Transverse colon (tissue), 4 donors: ENCODE measurements at places on chromosomes 5 and 9. TPM values are rescaled to one million over a fixed set of nuclear protein-coding genes. Genes with fewer than 3 reads are reported as not detected.

The WHRN gene
- total RNA-seq: 5.4 TPM

The SHC3 gene
- total RNA-seq: 4.8 TPM

The NIPBL gene
- 55.8 TPM for total RNA-seq

The NEURL1B gene
- total RNA-seq: 168 TPM

The SLIT3 gene
- 11.6 TPM for total RNA-seq

The SLCO6A1 gene
- total RNA-seq: not detected

The PTGES gene
- total RNA-seq: 0.80 TPM

The LHX2 gene
- not detected for total RNA-seq

GRCh38 chr5:154302161-154302560 lies 111.6 kb downstream of the GALNT10 start:
- H3K27ac ChIP-seq: no peak overlapping the region
- no peak for DNase-seq
- H3K27me3 ChIP-seq: no peaks in the 10 kb centered on the region
- peaks cover 6% of the 10 kb centered on the region for H3K4me1 ChIP-seq
- no peak overlapping the region for H3K4me3 ChIP-seq
- H3K36me3 ChIP-seq: no peaks in the 10 kb centered on the region

- H3K27me3 ChIP-seq: no peaks in the 10 kb centered on the region
- H3K4me1 ChIP-seq: peaks cover 44% of the 10 kb centered on the region
- no peaks in the 10 kb centered on the region for H3K36me3 ChIP-seq
- no peak overlapping the region for H3K4me3 ChIP-seq
Measured at GRCh38 chr5:177367981-177368868, 10.5 kb downstream of the RGS14 start.

- H3K27ac ChIP-seq: no peak overlapping the region
- H3K4me3 ChIP-seq: no peak overlapping the region
- H3K27me3 ChIP-seq: no peaks in the 10 kb centered on the region
- no peaks in the 10 kb centered on the region for H3K4me1 ChIP-seq
- H3K36me3 ChIP-seq: no peaks in the 10 kb centered on the region
Measured at GRCh38 chr5:74664551-74664950, 20.5 kb upstream of the HEXB start.

DNA sequence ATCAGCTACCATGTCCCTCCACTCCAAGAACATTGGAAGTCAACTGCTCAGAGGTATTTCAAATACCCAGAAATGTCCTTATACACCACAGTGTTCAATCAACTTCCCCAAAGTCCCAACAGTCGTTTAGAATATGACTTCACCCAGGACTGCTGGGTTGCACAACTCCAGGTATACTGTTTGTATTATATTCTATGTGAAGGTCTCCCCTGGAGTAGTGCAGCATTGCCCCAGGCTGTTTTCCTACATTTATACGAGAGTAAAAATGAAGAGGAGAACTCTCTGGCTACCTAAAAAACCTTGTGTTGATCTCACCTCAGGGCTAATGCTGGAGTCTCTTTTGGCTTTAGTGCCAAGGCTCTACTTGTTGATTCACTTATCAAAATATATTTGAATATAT lies 183.6 kb upstream of the MAP3K1 start:
- DNase-seq: no peak
- no peaks in the 10 kb centered on the region for H3K36me3 ChIP-seq
- H3K4me3 ChIP-seq: no peak overlapping the region

- no peaks in the 10 kb centered on the region for H3K27me3 ChIP-seq
- no peaks in the 10 kb centered on the region for H3K4me1 ChIP-seq
- no peak overlapping the region for H3K4me3 ChIP-seq
- DNase-seq: no peak
- H3K27ac ChIP-seq: no peak overlapping the region
Measured at GRCh38 chr5:134494780-134495179, 30.7 kb upstream of the JADE2 start.

DNA sequence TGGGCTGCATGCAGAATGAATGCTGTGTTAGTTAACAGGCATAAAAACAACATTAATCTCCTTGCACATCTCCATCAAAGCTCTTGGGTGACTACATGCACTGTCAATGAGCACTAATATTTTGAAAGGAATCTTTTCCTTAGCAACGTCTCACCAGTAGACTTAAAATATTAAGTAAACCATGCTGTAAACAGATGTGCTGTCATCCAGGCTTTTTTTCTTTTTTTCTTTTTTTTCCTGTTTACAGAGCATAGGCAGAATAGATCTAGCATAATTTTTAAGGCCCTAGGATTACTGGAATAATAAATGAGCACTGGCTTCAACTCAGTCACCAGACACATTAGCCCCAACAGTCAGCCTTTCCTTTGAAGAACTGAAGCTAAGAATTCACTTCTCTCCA lies 36.3 kb downstream of the UBQLN1 start:
- H3K4me3 ChIP-seq: no peak overlapping the region
- H3K27me3 ChIP-seq: no peaks in the 10 kb centered on the region

DNA sequence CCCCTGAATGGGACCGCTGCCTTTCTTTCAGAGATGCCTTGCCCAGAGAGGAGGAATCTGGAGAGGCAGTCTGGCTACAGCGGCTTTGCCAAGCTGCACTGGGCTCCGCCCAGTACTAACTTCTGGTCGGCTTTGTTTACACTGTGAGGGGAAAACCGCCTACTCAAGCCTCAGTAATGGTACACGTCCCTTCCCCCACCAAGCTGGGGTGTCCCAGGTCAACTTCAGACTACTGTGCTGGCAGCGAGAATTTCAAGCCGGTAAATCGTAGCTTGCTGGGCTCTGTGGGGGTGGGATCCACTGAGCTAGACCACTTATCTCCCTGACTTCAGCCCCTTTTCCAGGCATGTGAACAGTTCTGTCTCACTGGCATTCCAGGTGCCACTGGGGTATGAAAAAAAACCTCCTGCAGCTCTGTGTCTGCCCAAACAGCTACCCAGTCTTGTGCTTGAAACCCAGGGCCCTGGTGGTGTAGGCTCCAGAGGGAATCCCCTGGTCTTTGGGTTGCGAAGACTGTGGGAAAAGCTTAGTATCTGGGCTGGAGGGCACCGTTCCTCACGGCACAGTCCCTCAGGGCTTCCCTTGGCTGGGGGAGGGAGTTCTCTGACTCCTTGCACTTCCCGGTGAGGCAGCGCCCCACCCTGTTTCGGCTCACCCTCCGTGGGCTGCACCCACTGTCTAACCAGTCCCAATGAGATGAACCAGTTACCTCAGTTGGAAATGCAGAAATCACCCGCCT lies 171.2 kb downstream of the CWC27 start:
- no peak overlapping the region for H3K27ac ChIP-seq
- H3K4me1 ChIP-seq: peaks cover 9% of the 10 kb centered on the region
- H3K27me3 ChIP-seq: no peaks in the 10 kb centered on the region
- peak; percentile 16 for DNase-seq
- no peak overlapping the region for H3K4me3 ChIP-seq

DNA sequence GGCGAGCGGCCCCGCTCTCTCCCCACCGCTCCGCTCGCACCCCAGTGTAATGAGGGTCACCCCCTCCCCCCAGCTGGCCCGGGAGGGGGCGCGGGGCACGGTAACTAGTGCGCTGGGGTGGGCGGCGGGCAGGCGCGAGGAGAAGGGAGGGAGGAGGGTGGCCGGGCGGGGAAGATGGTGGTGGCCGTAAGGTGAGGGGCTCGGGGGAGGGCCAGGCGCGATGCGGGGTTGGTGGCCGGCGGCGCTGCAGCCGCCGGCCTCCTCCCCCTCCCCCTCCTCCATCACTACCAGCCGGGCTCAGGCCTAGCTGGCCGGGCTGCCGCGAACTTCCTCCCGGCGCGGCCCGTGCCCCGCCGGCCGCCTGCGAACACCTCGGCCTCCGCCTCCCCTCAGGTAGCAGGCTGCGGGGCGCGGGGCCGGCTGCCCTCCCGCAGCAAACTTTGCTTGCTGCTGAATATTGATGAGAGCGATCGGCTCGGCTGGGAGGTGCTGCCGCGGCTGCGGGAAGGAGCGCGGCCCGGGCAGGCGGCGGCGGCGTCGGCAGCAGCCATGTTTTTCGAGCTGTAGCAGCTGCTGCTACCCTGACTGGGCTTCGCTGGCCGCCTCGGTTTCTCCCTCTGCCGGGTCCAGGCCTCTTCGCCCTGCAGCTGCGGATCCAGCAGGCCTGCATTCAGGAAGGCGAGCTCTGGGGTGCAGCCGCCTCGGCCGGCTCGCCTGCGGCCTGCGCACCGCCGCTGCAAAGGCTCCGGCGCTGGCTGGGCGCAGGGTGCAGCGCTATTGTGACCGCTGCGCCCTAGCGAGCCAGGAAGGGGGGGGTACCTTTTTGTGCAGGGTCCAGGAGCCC lies 502 bp downstream of the NSD1 start:
- peak; percentile 55 for DNase-seq
- no peaks in the 10 kb centered on the region for H3K36me3 ChIP-seq
- no peaks in the 10 kb centered on the region for H3K27me3 ChIP-seq
- peak overlapping the region; percentile 69 for H3K4me3 ChIP-seq

GRCh38 chr5:141692533-141692888 lies 10.5 kb upstream of the ARAP3 start:
- peak overlapping the region; percentile 32 for H3K4me3 ChIP-seq
- H3K27ac ChIP-seq: no peak overlapping the region
- DNase-seq: no peak
- peaks cover under 1% of the 10 kb centered on the region for H3K27me3 ChIP-seq

- no peak for DNase-seq
- no peaks in the 10 kb centered on the region for H3K4me1 ChIP-seq
- H3K36me3 ChIP-seq: no peaks in the 10 kb centered on the region
- H3K4me3 ChIP-seq: no peak overlapping the region
- H3K27me3 ChIP-seq: peaks cover 23% of the 10 kb centered on the region
- H3K27ac ChIP-seq: no peak overlapping the region
Measured at GRCh38 chr9:36823466-36823865, 210.6 kb downstream of the PAX5 start.

DNA sequence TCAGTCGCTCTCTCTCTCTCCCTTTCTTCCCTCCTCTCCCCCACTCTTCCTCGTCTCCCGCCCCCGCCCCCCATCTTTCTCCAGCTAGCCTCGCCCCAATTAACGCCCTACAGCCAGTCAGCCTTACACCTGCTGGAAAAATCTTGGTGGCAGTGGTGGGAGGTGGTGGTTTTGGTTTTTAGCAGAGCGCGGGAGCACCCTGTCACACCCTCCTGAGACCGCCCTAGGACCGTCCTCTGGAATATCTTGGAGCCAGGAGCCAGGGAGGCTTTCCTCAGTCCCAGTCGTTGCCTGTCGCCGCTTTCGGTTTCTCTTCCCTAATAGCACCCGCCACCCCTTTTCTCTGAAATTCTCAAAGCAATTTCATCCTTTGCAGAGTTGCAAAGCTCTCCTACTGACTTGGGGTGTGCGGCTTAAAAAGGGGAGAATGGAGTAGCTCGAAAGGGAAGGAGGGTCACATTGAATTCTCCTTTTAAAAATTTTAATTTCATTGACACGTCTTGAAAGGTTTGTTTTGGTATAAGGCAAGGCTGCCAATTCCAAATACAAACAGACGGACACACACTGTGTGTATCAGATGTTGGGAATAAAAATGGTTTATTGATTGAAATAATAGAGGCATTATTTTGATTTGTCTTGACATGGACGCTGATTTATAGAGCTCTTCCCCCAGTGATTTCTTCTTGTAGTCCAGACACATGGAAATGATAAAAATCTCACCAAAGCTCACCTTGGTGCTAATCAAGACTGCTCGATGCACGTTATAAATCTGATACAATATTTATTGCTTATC lies 301.3 kb downstream of the PARP8 start:
- H3K4me3 ChIP-seq: peak overlapping the region; percentile 29
- peaks cover 42% of the 10 kb centered on the region for H3K4me1 ChIP-seq
- H3K36me3 ChIP-seq: no peaks in the 10 kb centered on the region
- peaks cover 96% of the 10 kb centered on the region for H3K27me3 ChIP-seq
- DNase-seq: no peak

DNA sequence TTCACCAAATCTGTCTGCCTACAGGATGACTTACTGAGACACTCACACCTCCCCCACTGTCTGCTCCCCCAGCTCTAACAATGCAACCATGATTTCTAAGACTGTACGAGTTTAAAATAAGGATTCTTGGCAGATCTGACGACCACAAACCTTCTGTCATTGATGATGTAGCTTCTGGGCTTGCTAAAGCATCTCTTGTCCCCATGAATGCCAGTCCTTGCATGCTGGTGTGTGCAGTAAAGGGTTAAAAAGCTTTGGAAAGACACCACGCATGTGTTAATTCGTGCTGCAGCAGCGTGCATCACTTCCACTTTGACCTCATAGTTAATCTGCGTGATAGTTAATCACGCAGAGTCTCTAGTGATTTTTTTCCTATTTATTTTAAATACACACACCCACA lies 411 bp upstream of the GABRG2 start:
- H3K27ac ChIP-seq: no peak overlapping the region
- peaks cover 11% of the 10 kb centered on the region for H3K27me3 ChIP-seq
- no peaks in the 10 kb centered on the region for H3K4me1 ChIP-seq

DNA sequence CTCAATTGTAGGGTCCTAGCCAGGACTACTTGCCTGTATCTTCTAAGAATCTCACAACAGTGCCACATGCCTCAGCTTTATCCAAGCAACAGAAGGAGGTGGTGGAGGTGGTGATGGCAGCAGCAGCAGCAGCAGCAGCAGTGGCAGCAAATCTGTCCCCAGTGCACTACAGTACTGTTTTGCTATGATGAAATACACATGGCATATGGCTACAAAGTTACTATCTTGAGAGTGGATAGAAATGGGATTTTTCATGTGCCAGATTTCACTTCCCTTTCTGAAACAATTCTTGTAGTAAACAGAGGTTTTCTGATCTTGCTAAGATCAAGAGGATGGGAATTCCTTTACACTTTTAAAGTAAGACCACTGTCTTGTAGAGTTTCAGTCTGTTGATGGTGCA lies 8.1 kb upstream of the CYSTM1 start:
- H3K27ac ChIP-seq: no peak overlapping the region
- H3K27me3 ChIP-seq: no peaks in the 10 kb centered on the region
- H3K36me3 ChIP-seq: no peaks in the 10 kb centered on the region
- no peak overlapping the region for H3K4me3 ChIP-seq

GRCh38 chr9:131715906-131716305 lies 24.0 kb downstream of the RAPGEF1 start:
- no peak overlapping the region for H3K4me3 ChIP-seq
- peak overlapping the region; percentile 72 for H3K27ac ChIP-seq
- no peak for DNase-seq
- no peaks in the 10 kb centered on the region for H3K4me1 ChIP-seq
- no peaks in the 10 kb centered on the region for H3K36me3 ChIP-seq

DNA sequence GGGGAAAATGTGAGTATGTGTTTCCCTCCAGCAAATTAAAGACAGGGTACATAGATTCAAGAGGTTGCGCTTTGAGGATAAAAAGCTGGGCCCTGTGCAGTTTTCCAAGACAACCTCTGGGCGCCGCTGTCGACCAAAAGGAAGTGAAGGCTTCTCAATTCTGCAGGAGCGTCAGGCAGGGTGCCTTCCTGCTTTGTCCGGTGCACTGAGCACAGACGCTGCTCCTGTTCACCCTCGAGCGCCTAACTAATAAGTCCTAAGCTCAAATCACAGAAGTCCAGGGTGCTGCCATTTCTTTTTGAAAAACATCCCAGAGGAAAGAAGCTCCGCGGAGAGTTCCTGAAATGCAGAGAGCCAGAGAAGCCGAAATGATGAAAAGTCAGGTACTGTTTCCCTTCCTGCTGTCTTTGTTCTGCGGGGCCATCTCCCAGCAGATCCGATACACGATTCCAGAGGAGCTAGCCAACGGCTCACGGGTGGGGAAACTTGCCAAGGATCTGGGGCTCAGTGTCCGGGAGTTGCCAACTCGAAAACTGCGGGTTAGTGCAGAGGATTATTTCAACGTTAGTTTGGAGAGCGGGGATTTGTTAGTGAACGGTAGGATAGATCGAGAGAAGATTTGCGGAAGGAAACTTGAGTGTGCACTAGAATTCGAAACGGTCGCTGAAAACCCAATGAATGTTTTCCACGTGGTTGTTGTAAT lies at the start of gene PCDHGB1:
TSS of gene PCDHGB1 (plus strand) at position 183 of the 703 bp plus-strand sequence. CDS start at position 345, 162 bp downstream.
- H3K36me3 ChIP-seq: no peaks in the 10 kb centered on the region
- no peak within 1 kb of the TSS for H3K4me3 ChIP-seq
- no peaks in the 10 kb centered on the region for H3K4me1 ChIP-seq
- H3K27me3 ChIP-seq: peaks cover 15% of the 10 kb centered on the region
- DNase-seq: peak; percentile 20
